ENCODE measurements at places on chromosomes 6 and 20.

GRCh38 chr6:328136-328670, 35.9 kb downstream of the DUSP22 start:
- no peak for DNase-seq

DNA sequence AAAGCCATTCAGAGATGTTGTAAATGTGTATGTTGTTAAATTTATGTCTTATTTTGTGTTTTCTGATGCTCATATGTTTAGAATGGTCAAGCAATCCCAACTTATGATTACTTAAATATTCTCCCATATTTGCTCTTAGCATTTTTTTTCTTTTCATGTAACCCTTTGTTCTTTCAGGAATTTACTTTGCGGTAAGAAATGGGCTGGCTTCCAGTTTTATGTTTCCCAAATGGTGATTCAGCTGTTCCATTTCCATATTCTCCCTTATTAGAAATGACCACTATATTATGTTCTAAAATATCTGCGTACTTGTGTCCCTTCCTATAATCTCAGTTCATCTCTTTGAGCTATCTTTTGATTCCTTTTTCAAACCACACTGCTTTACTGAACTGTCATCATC, 113.7 kb downstream of the CDH26 start:
- no peak for DNase-seq

GRCh38 chr6:129866256-129866655, 5.1 kb upstream of the TMEM244 start:
- no peak for DNase-seq

DNA sequence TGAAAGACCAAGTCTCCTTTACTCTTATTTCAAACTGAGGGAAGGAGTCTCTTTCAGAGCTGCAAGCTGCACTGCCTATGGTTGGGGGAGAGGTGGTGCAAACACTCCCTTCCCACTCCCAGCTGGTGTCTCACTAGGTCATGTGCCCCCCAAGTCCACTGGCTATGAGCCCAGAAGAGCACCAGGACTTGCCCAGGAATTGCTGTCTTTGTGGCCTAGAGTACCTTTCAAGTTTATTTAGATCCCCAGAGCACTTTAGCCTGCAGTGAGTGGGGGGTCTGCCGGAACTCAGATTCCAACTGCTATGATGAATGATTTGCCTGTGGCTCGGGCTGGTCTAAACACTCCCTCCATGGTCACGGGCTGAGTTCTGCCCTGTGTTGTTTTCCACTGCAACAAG, 192.6 kb upstream of the CITED2 start:
- DNase-seq, result no peak

DNA sequence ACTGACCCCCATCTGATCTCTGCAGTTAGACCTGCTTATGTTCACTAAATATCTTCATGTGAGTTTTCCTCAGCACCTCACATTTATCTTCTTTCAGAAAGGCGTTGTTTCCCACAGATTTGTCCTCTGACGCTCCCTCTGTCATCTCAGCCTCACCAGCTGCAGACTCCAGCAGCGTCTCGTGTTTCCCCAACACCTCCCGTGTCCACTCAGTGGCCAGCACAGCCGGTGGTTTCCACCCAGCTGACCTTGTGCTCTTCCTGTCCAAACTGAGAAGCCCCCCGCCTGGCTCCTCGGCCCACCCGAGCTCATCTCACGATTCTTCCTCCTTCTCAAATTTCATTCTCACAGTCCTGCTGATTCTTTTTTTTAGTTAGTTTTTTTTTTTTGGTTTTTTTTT, 12.5 kb downstream of the ERMARD start:
- DNase-seq, result no peak

- DNase-seq, result no peak
Measured at GRCh38 chr6:130147111-130147510, 75.6 kb downstream of the SAMD3 start.

- no peak for DNase-seq
Measured at GRCh38 chr6:50822078-50822476, 3.4 kb downstream of the TFAP2B start.

GRCh38 chr20:17910828-17911294, 57.7 kb downstream of the SNX5 start:
- DNase-seq, result no peak

DNA sequence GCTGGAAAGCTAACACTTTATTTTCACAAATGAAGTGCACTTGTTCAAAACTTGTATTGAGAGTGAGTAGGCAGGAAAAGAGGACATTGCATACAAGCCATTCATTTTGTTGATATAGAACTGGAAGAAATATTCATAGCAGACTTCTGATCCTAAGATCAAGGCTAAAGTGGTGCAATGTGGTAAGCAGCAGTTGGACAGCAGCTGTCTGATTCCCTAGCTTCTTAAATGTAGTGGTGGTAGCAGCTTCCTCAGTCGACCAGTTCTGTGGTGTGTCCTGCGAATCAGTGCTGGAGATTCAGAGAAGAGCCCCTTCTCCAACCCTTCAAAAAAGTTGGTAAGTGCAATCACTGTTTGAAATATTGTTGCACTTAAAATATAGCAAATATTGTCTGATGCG, 281.7 kb upstream of the GJE1 start:
- no peak for DNase-seq

DNA sequence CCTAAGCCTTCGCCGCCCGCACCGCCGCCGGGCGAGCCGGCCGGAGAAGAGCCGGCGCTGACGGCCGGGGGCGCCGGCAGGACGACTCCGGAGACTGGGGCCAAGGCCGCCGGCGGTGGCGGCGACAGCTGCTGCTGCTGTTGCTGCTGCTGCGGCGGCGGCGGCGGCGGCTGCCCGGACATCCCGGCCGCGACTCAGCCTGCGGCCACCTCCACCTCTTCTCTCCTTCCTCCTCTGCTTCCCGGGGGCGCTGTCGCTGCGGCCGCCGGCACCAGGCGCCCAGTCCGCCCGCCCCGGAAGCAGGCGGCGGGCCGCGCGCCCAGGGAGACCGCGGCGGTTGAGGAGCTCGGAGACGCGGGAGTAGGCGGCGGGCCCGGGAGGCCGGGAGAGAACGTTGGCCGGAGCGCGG, 307 bp downstream of the RANBP9 start:
- no peak for DNase-seq

Data from hippocampal formation (tissue), 2 donors.